ENCODE measurements at places on chromosomes 2 and 18. TPM values are rescaled to one million over a fixed set of nuclear protein-coding genes. Genes with fewer than 3 reads are reported as not detected.

- DNase-seq: no peak
These were observed 194.4 kb downstream of the LPIN1 start for GRCh38 chr2:11940799-11941198.

DNA sequence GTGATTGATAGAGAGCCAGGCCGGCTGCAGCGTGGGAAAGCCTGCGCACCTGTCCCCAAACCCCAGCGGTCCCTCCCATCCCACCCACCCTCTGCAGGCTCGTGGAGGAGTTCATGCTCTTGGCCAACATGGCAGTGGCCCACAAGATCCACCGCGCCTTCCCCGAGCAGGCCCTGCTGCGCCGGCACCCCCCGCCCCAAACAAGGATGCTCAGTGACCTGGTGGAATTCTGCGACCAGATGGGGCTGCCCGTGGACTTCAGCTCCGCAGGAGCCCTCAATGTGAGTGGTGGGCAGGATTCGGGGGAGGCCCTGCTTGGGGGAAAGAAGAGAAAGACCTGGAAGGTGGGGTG lies 48.9 kb upstream of the ALPP start:
- no peak for DNase-seq

DNA sequence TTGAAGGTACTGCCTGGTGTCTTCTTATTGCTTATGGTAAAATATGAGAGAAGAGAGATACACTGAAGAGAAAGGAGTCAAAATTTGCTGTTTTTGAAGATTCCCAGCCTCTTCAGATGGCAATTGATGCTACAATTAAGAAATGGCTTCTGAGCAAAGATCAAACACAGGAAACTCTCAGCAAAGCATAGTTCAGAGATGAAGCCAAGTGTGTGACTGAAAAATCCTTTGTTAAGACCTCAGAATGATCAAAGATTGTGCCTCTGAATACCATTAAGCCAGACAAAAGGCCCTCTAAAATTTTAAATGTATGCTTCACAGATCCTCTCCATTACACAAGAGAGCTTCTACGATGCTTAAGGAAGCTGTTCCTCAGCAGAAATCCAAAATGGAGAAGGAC lies 216.3 kb downstream of the UXS1 start:
- DNase-seq: no peak

AQP4 gene
- total RNA-seq: not detected

DNA sequence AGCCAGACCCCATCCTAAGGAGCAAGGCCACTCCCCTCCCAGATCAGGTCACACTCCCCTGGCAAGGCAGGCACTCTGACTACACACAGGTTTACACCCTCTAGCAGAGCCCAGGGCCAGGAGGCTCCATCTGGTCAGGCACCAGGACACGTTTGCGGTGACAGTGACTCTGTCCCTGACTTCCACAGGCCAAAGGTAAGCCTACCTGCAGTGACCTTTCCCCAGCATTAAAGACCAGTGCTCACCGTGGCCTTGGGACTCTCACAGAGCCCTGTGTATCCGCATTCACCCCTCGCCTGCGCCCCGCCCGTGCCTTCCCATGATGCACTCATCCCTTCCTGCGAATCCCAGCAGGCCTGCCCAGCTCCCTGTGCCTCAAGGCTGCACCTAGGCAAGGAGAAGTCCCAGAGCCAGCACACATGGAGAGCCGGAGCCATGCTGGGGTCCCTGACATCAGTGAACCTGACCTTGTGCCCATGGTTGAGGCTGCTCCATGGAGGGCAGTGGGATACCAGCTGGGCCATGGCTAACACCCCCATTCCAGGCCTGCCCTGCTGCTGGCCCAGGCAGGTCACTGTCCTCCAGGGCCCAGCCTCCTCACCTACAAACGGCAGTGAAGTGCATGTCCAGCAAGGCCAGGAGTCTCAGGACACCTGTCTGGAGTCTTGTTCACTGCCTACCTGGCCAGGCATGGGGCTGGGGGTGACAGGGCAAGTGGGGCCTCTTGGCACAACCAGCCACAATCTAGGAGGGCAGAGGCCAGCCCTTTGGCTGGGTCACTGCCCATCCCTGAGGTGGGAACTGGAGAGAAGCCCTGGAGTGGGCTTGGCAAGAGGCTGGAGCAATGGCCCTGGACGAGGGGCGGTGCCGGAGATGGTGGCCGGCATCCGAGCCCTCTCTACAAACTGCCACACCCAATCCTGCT lies 3.0 kb downstream of the NEURL3 start:
- no peak for DNase-seq

DNA sequence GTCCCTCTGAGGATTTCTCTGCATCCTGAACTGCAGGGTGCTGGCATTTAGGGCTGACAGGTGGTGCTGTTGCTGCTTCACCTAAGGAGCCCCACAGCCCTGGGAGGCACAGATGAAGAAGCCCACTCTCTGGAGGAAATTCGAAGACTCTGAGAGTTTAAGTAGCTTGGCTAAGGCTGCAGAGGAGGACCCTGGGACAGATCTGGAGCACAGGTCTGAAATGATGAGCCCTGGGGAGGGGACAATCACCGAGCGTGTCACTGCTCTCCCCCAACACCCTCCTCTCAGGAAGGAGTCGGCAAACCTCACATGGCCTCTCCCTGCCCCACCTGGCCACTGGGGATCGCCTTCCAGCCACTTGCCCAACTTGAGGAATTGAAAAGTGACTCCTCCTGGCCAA lies 18.6 kb downstream of the CYP27C1 start:
- no peak for DNase-seq

ABCG5 gene
- not detected for total RNA-seq
